ENCODE measurements at places on chromosomes 7 and 10.

DNA sequence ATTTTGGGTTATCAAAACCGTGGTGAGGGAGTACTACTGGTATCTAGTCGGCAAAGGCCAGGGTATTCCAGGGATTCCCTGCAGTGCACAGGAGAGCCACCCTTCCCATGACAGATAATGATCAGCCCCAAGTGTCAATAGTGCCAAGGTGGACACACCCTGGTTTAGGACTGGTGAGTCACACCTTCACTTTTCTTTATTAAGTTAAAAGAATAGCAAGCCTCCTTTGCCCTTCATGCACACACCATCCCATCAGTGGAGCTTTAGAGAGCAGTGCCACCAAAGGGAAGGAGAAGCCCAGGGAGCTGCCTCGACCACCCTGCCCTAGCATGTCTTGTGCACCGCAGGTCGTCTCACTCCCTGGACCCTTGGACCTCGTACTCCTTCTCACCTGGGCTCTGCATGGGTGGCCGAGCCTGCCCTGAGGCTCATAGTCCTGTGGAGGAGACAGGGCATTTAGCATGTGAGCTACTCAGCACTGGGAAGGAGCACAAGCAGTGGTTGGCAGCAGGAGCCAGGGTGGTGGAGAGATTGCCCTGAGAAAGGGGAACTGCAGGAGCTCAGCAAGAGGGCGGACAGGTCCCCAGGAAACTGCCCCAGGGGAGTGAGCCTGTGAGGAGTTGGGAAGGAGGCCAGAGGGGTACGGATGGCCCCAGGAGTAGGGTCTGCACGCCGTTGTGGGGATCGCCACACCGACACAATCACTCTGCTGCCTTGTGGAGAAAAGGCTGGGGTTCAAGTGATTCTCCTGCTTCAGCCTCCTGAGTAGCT lies 17.4 kb downstream of the UBE2D4 start:
- no peak for DNase-seq

- peak; percentile 31 for DNase-seq
Measured at GRCh38 chr7:152759949-152760853, 649 bp downstream of the ACTR3B start.

DNA sequence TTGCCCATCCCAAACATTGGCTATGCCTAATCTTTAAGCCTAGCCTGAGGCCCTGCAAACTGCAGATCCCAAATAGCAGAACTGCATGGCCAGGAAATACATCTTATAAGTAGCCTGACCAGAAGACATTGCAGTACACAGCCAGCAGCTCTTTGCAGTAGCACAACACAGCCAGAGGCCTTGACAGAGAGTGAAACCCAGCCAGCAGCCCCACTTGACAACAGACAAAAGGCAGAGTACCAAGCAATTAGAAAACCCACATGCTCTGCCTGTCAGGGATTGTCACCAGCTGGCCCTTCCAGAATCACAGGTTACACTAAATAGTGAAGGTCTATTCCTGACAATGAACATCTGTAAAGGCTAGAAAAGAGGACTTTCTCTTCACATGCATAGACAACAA lies 242.8 kb upstream of the TMEM72 start:
- no peak for DNase-seq

GRCh38 chr7:35386816-35387706 lies 133.2 kb upstream of the TBX20 start:
- DNase-seq: no peak

DNA sequence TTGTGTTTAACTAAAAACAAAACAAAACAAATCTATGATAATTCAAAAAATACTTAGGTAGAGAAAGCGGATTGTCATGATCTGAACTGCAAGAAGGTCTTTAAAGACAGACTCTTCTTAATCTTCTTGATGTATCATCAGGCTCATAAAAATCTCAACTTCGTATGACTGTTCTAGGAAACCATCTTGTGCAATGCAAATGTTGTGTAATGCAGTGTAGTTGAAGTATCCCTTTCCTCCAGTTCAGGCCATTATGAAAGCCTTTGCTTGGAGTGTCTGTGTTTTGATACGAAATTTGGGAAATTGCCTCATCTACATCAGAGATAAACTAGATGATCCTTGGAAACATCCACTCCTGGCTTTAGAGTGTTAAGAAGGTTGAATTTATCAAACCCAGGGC lies 30.9 kb downstream of the CDK1 start:
- peak; percentile 40 for DNase-seq

DNA sequence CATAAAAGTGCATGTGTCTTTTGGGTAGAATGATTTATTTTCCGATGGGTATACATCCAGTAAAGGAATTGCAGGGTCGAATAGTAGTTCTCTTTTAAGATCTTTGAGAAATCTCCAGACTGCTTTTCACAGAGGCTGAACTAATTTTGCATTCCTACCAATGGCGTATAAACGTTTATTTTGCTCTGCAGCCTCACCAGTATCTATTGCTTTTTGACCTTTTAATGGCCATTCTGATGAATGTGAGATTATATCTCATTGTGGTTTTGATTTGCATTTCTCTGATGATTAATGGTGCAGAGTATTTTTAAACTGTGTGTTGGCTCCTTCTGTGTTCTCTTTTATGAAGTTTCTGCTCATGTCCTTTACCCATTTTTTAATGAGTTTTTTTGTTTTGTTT lies 1020.1 kb downstream of the NXPH1 start:
- no peak for DNase-seq

DNA sequence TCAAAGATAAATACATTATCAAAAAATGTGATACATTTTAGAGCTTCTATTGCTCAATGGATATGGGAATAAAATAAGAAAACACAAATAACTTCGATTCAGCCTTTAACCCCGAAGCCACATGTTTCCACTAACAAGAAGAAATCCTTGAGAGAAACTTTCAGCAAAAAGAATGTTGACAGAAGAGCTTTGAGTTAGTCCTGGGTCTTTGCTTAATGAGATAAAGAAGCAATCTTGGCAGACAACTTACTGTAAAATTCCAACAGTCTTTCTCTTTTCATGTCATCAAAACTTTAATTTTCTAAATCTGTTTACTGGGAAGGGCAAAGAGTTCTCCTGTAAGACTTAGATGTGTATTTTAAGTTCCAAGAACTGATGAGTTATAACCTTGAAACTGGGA lies 810.2 kb downstream of the CNTNAP2 start:
- DNase-seq: no peak

DNA sequence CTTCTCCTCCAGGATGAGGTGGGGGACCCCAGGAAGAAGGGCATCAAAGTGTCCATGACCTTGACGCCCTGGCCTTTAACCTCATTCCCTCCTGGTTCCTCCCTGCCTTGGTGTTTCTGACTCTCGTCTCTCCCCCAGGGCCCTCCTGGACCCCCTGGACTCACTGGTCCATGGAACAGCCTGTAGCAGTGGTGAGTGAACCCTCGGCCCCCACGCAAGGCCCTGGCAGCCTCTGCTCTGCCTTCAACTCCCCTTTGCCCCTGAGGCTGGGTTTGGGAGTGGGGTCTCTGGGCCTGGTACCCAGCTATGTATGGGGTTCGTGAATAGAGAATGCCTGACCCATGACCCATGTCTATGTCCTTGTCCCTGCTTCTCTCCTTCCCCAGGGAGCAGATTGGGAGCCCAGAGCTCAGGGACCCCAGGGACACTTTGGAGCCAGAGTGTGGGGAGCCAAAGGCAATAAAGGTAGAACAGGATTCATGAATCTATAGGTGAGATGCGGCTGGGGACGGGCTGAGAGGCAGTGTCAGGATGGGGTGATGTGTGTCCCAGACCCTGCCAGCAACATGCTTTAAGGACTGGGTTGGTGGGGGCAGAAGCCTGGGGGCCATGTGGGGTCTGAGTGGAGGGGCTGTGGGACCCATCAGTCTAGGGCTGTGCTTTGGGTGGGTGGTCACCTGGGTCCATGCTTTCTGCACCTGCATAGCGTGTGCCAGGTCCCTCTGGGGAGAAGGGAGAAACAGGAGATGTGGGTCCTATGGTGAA lies 18.4 kb upstream of the VOPP1 start:
- peak; percentile 0 for DNase-seq

DNA sequence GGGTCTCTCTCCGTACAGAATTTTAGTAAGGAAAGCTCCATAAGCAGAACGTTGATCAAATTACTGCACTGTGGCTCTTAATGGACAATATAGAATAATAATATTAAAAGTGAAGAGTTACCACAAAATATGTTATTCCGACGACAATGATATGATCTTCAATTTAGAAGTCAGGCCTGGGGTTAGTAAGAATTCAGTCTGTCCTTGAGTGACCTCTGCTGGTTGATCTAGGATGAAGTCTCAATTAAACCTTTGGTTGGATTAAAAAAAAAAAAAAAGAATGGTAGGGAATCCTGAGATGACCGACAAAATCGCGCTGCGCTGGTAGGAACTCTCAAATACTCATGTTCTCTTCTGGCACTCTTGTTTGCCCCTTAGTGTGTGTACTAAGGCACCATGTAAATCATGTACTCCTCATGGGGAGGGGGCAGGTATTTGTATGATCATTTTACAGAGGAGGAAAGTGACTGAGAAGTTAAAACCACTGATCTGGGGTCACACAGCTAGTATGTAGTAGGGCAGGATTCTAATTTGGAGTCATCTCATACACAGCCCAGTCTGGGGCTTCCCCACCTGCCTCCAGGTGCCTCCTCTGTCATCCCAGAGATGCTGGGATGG lies 161.3 kb upstream of the NPVF start:
- peak; percentile 54 for DNase-seq

DNA sequence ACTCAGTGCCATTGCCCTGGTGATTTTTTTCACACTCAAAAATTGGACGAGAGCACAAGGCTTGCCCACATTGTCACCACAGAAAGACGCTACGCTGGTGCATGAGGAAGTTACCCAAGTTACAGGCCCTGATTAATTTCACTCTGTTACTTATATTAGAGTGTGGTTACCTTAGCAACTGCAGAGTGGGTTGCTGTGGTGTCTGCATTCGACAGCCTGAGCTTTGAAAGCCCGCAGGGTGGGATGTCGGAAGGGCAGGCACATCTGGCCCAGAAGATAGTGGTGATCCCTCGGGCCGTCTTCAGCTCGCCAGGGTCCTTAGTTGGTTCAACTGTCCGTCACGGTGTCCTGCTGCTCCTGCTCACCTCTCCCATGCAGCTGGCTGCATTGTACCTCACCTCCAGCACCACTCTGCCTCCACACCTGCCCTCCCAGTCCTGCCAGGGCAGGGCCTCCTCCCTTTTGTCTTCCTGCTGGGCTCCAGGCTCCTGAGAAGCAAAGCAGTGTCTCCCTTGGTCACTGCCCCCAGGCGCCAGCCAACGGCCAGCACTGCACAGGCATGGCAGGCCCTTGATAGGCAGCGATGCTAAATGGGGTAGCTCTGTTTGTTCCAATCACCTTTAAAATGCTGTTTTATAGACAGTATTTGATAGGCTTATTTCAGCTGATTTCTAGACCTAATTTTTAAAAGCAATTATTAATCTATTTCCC lies 167.2 kb downstream of the EBF3 start:
- DNase-seq: no peak

DNA sequence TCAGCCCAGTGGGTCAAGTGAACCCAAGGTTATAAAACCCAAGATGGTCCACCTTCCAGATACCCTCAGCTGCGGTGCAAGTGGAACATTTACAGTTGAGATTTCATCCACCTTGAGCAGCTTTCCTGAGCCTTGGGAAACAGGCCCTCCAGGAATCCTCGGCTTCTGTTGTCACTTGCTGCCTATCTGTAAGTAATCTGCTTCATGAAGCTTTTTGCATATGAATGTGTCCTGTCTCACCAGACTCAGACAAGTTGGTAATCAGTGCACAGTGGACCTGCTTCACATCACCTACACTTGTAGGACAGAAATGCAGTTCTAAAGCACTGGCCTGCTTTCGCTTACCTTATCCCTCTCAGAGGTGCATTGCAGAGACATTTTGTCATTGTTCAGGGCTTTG lies 80.3 kb downstream of the FAM185A start:
- no peak for DNase-seq

- DNase-seq: no peak
Measured at GRCh38 chr10:90051474-90051873, 350.1 kb downstream of the KIF20B start.

GRCh38 chr10:114856544-114857287 lies 35.1 kb downstream of the FHIP2A start:
- peak; percentile 71 for DNase-seq

DNA sequence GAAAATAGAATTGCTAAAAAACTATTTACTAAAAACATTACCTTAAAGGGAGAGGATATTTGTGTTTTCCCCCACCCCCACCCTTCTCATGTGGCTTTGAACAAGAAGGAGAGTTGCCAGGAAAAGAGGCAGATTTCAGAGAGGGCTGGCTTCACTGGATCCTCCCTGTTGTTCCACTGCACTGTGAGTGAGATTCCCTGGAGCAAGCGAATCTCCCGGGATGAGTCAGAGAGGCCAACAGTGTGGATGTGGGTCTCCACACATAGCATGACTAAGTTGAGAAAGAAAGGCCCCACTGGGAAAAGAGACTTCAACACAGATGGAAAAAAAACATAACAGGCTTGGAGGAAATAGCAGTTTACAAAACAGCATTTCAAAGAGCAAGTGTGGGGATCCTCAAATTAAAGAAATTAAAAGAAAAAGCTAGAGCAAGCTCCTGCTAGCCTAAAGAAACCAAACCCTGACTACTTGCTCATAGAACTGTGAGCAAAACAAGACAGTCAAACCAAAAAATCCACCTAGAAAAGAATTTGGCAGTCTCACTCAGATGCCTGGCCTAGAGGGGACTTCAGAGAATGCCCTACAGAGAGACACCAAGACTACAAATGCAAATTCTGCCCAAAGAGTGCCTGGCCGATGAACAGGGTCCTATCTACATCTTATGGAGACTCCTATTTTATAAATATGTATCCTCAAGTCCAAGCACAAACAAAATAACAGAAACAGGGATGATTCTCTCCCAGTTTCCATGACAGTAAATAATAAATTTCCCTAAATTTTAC lies 3.4 kb downstream of the CAV1 start:
- peak; percentile 90 for DNase-seq

DNA sequence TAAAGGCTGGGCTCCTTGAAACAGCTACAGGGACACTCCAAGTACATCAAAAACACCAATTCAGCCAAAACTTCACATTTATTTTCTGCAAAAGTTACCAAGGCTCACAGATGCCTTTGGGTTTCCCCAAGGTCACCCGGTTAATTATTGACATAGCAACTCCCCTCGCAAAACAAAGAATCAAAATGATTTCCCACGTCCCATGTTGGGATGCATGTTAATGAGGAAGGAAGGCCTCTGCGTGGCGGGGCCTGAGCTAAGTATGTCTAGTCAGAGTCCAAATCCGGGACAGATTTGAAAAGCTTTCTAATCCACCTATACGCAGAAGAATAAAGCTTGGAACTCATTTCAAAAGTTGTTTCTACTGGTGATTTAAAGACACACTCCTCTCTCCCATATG lies 535 bp upstream of the TMEM72 start:
- DNase-seq: no peak

DNA sequence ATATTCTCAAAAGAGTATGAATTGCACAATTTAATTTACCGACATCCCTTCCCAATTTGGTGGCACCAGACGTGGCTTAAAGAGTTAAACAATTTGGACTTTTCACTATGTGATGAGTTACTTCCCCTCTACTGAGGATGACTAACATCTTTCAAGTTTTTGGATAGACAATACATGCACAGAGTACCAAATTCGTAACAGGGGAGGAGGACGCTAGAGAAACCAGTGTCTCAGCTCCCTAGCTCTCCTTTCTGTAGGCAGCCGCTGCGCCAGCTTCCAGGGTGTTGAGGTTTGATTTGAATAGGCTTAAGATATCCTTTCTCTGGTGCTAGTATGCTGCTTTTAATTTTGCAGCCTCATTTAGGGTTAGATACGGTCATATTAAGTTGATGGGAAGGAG lies 69.2 kb downstream of the GNA12 start:
- DNase-seq: no peak

- no peak for DNase-seq
Measured at GRCh38 chr7:121837462-121837861, 35.5 kb upstream of the PTPRZ1 start.

Data from AG08395 (cell line).